Esophagus squamous epithelium (tissue), 5 donors: ENCODE measurements at places on chromosomes 2 and 18. TPM values are rescaled to one million over a fixed set of nuclear protein-coding genes. Genes with fewer than 3 reads are reported as not detected.

DNA sequence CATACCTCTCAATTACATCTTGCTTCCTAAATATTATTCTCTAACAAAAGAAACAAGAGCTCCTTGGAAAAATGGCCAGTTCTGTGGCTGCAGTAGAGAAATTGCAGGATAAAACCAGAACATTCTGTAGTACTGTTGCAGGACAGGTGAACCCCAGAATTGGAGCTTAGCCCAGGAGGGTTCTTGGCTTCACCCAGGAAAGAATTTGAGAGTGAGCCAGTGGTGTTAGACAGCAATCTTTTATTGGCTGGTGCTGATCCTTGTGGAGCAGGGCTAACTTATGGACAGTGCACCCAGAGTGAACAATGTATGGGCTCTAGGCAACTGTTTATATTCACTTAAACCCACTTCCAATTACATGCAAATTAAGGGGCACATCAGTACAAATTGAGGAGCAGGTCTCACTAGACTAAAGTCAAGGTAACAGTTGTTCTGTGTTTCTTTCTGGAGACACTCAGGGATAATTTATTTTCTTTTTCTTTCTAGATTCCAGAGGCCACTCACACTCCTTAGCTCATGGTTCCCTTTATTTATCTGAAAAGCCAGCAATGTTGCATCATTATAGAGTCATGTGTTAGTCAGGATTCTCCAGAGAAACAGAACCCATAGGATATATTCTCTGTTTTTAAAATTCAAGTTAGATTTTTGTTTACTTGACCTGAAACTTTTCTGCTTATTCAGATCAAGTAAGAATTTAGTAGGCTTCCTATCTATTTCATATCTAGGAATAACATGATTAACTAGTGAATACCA lies 348.1 kb downstream of the CCDC85A start:
- no peak for DNase-seq

The HOXD13 gene
- total RNA-seq = not detected

DNA sequence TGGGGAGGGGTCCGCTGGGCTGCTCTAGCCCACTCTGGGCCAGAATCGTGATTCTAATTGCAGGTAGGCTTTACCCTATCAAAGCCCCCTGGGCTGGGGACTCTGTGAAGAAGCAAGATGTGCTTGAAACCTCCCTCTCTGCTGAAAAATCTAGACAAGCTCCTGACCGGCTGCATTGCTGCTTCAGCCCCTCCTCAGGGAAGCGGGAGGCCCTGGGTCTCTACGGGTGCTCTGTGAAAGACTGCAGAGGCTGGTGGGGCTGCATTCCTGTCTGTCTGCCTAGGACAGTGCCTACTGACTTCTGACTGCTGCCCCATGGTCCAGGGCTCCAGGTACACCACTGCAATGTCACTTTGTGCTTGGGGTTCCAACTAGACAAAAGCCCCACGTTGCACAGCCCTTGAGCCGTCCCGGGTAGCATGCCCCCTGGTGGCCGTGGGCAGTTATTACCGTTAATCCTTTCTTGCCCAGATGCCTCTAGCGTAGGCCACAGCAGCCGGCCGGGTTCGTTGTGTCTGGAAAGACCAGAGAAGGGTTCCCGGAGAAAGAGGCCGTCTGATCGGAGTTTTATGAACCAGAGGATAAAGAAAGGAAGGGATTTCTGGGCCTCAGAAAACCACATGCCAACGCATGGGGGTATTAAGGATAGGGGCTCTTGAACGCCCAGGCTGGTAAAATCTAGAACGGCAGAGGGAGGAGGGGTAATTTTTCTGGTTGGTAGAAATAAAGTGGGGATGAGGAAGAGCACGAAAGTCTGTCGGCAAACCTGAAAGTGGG lies 15.9 kb upstream of the C1QL2 start:
- no peak for DNase-seq

- DNase-seq = no peak
Measured at GRCh38 chr2:2947406-2947805, 430.2 kb downstream of the EIPR1 start.

The IL1R1 gene
- 9.7 TPM for total RNA-seq

DNA sequence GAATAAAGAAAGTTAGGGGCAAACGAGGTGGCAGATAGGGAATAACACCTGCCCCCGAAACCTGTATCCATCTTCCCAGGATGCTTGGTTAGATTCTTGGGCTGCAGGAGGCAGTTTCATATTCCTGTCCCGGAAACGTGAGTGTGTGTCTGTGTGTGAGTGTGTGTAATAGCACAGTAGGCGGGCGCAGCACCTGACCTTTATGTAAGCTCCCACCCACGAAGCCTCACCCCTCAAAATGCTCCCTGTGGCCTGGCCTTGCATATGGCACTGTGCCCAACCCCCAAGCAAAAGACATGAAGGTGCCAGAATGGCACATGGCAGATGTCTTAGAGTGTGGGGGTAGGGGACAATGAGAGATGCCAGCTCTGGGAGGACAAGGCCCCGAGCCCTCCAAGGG lies 48.9 kb downstream of the EFR3B start:
- no peak for DNase-seq

DNA sequence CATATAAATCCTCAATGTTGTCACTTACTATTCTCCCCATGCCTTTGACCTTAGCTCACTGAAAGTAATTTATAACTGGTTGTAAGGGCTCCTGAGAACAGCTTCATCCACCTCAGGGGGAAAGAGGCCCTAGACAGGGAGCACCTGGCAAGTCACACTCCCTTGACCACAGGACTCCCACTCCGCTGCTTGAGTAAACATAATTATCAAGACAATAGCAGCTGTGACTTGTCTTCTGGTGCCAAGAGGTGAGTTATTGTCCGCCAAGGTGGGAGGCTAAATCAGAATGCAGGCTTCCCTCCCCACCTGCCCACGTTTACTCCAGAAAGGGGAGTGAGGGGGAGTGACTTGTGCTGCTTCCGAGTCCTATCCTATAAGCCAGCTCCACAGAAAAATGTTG lies 230.6 kb upstream of the LRATD1 start:
- DNase-seq = no peak

The GBX2 gene
- total RNA-seq = not detected

- no peak for DNase-seq
Measured at GRCh38 chr2:230586328-230586982, 126.2 kb upstream of the CAB39 start.

GRCh38 chr18:56841836-56842235 lies 190.7 kb downstream of the WDR7 start:
- DNase-seq = no peak

DNA sequence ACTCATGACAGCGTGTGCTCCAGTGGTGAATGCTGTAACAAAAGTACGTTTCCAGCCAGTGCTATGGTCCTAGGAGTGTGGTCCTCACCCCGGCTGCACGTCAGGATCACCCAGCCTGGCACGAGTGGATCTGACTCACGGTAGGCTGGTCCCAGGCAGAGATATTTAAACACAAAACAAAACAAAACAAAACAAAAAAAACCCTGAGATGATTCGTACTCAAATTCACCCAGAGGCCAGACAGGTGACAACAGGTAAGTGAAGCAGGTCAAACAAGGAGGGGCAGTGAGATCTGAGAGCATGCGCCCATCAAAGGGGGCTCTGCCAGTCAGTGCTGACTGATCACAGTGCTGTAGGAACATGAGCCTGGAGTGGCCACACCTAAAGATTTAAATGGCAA lies 43.2 kb downstream of the C2orf76 start:
- DNase-seq = no peak

DNA sequence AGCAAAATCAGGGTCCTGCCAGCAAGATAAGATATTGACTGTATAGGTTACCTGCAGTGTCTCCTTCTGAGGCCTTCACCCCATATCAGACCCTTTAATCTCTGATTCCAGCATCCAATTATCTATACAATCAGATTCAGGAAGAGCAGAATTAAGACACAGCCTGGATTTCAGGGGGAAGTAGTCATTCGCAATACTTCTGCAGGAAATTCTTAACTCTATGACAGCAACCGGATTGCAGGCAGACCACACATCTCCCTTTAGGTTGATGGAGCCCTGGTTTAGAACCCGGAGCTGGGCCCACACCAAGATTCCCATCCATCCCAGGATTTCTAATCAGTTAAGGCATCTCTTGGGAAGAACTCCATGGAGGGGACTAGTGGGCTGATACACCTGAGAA lies 9.5 kb downstream of the ARL4C start:
- no peak for DNase-seq

The MYO5B gene
- 32.0 TPM for total RNA-seq

The SOWAHC gene
- total RNA-seq = 51.7 TPM

- no peak for DNase-seq
Measured at GRCh38 chr2:96138179-96139145, at the start of gene ASTL. Gene ASTL, minus strand, starts transcription at chr2:96138502. Its CDS starts 66 bp downstream, at chr2:96138436.

DNA sequence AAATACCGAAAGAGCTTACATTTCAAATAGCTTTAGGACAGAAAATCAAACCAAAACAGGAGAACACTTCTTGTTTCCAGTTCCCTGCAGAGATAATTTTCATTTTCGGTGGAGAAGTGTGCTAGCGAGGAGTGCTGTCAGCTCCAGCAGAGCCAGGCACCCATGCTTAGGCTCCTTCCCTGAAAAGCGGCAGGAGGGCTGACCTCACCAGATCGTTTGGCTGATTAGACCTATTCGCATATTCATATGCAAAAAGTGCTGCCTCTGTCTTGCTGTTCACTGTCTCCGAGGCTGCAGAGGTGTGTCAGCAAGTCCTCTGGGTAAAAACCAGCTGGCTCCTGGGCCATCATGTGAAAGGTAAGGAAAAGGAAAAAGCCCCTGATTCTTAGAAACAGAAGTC lies 225.8 kb upstream of the COPS8 start:
- no peak for DNase-seq

- no peak for DNase-seq
Measured at GRCh38 chr18:13183790-13184189, 34.8 kb upstream of the LDLRAD4 start.

DNA sequence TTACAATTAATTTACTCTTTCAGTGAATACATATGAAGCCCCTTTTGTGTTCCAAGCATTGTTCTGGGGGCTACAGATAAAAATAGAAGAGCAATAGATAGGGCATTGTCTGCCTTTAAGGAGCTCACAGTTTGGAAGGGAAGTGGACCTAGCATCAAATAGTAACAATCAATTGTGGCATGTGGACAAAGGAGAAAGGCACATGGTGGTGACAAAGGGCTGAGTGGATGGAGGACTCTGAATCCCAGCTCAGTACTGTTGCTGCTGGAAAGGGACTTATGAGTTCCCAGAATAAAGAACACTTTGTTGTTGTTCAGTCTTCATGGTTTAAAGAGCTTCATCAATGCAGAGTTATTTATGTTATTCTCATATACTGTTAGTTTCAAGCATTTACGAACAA lies 217.7 kb downstream of the HRH4 start:
- DNase-seq = no peak

GRCh38 chr2:201828220-201828619 lies 21.9 kb downstream of the CDK15 start:
- no peak for DNase-seq

The FAM110C gene
- total RNA-seq = 68.0 TPM

The LONRF2 gene
- total RNA-seq = 0.53 TPM

The GKN2 gene
- total RNA-seq = not detected

DNA sequence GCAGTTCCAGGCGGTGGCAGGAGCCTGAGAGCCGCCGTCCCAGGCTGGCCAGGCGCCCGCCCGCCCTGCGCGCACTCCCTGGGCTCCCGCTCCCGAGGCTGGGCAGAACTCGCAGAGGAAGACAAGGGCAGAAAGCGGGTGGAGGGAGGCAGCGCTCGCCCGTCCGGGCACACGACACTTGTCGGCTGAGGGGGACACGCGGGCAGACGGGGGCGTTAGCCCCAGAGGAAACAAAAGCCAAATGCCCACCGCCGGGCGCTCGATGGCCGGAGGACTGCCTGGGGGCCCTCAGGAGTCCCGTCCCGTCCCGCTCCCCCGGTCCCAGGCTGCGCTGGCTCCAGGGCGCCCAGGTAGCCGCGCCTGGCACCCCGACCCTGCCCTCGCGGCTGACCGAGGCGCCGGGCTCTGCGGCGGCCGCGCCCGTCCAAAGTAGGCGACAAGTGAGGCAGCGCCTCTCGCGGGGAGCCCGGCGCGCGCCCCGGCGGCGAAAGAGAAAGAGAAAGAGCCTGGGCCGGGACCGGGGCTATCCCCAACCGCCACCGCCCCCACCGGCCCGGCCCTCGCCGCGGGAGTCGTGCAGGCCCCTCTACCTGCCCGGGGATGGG lies 491 bp downstream of the L3MBTL4 start:
- DNase-seq = no peak

The CYTIP gene
- 4.0 TPM for total RNA-seq

DNA sequence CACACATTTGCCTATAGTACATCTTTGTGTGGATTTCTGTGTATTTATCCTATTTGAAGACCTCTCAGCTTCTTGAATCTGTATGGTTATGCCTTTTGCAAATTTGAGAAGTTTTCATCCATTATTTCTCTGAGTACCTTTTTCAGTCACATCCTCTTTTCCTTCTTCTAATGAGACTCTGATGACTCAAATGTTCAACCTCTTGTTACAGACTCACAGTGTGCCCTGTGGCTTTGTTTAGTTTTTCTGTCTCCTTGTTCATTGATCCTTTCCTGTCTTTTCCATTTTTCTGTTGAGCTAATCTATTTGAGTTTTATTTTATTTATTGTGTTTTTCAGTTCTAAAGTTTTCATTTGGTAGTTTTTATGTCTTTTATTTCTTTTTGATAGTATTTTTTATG lies 87.0 kb upstream of the LRP1B start:
- DNase-seq = no peak

GRCh38 chr2:199979398-199979797 lies 24.0 kb downstream of the MAIP1 start:
- DNase-seq = no peak

The STON1 gene
- total RNA-seq = 2.0 TPM

The PID1 gene
- 1.0 TPM for total RNA-seq

DNA sequence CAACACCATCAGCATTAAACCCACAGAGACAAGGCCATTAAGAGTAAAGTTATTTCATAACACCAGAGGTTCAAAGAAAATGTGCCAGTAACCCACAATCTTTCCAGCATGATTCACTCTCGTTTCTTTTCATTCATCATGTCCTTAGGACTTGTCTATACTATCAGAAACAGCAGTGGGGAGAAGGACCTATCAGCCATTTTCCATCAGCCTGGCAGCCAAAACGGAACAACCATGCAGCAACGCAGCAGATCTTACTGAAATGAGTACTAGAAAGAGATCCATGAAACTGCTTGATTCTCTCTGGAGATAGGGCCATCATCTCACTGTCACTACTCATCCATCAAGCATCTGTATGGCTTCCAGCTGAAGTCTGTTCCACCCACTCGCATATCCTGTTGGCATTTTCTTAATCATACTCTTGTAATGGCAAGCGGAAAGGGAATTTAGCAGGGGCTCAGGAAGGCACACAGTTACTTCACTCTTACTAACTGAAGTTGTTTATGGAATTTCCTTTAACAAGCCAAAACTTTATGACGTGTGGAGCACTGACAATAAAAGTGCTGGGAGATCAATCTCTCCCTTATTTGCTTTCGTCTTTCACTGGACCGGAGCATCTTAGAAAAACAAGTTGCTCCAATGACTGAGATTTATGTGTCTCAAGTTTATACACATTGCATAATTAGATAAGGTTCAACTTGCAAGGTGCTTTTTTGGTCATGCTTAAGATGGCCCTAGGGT lies 69.7 kb downstream of the EPHA4 start:
- DNase-seq = no peak

- DNase-seq = no peak
Measured at GRCh38 chr18:11249391-11249790, 100.0 kb upstream of the PIEZO2 start.

The KCNE4 gene
- 0.26 TPM for total RNA-seq

GRCh38 chr2:46871976-46872381 lies 43.6 kb downstream of the MCFD2 start:
- no peak for DNase-seq

GRCh38 chr2:168480356-168480755 lies 24.3 kb downstream of the CERS6 start:
- DNase-seq = no peak

The GCFC2 gene
- total RNA-seq = 15.3 TPM

The DPP4 gene
- 0.97 TPM for total RNA-seq
